ENCODE measurements at places on chromosomes 13 and 19.
A peak's percentile ranks its signal among the peaks of the same experiment; 100 is the strongest.

- no peak for DNase-seq
Observed at GRCh38 chr13:87981416-87981815, 310.2 kb downstream of the SLITRK5 start.

GRCh38 chr19:33641956-33642498 is 20.3 kb downstream of the CHST8 start:
- DNase-seq: no peak

- DNase-seq: no peak
Observed at GRCh38 chr13:50916701-50917184, 7.2 kb downstream of the RNASEH2B start.

- DNase-seq: no peak
Observed at GRCh38 chr13:38686577-38687245, at the start of gene FREM2. Gene FREM2 (plus strand): TSS chr13:38687077. CDS start chr13:38687345, 268 bp downstream.

- DNase-seq: no peak
Observed at GRCh38 chr13:44646044-44646443, 69.9 kb upstream of the TSC22D1 start.

DNA sequence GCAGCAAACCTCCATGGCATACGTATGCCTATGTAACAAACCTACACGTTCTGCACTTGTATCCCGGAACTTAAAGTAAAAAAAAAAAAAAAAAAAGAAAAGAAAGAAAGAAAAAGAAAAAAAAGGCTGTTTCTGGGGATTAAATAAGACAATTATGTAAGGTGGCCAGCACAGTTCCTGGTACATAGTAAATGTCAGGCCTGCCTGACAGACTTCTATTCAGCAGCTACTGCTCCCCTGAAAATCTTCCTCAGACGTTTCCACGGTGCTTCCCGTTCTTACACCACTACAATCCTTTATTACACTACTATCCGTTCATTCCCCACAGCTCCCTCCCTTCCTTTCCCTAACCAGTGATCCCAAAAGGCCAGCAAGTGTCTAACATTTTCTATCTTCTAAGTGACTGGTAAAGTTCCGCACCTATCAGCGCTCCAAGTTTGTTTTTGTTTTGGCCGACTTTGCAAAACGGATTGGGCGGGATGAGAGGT is 636 bp upstream of the RB1 start:
- DNase-seq: no peak

DNA sequence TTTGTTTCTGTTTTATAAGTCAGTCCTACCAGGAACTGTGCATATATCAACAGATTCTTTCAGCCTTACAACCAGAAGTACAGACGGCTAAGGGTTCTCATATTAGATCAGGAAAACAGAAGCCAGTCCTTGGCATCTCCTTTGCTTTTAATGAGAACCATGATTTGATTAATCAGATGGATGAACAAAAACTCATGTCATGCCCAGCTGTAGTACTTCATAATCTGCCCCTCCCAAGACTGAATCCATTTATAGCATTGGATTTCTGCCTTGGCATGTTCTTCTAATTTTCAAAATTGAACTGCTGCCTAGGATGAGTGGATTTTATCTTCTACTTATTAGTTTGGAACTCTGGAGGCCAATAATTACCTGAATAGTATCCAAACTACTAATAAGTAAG is 617.2 kb downstream of the SLITRK5 start:
- no peak for DNase-seq

DNA sequence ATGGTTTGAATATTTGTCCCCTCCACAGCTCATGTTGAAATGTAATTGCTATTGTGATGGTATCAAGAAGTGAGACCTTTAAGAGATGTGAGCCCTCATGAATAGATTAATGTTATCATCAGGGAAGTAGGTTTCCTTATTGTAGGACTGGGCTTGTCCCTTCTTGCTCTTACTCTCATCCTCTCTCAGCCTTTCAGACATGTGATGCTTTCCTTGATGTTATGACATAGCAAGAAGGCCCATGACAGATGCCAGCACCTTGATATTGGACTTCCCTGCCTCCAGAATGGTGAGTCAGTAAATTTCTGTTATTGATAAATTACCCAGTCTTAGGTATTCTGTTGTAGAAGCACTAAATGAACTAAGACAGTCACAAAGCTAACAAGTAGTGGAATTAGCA is 5.7 kb upstream of the ZMYM2 start:
- no peak for DNase-seq

DNA sequence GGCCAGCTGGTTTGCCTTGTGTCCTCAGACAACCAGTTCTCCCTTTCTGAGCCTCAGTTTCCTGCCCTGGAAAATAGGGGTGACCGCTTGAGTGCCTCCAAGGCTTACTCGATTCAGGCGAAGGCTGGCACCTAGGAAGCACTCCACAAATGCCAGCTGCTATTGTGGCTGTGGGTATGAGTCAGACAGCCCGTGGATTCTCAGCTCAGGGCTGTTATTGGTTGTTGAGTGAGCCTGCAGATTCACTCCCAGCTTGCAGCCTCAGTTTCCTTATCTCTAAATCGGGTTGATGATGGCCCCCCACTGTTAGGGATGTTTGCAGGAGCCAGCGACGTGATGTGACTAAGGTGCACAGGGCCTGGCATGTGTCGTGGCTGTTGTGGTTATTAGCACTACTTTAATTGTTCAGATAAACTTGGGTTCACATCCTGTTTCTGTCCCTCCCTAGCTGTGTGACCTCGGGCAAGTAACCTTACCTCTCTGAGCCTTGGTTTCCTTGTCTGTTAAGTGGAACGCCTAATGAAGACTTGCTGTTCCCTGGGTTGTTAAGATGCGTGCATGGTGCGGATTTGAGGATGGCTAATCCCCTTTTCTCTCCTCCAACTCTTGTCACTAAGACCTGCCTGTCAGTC is 2.4 kb downstream of the MARK4 start:
- DNase-seq: no peak

DNA sequence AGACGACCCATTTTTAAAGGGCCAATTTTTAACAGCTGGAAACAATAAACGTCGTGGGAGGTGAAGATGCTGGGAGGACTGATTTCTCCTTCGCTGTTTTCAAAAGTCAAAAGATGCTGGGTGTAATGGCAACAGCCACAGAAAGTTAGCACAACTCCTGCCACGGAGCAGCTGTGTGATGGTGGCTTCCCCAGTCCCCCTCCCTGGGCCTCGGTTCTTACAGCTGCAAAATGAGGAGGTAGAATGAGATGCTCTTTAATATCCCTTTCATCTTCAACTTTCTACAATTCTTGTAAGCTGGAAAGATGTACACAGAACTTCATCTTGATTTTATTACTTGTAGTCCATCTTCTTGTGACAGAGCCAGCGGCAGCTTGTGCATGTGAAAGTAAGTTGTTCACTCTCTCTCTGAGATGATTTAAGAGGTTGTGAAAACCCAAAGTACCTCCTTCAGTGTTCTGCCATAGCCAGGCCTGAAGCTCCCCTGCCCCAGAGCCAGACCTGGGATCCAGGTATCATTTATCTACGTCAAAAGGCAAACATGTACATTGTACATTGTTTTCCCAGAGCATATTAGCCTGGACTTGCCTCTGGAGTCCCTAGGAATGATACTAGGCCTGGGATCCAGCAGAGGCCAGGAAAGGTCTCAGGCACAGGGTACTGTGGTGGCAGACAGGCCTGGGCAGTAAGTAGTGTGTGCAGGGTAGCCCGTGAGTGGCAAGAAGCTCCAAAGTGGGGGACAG is 3.4 kb upstream of the UBE2L5 start:
- no peak for DNase-seq

DNA sequence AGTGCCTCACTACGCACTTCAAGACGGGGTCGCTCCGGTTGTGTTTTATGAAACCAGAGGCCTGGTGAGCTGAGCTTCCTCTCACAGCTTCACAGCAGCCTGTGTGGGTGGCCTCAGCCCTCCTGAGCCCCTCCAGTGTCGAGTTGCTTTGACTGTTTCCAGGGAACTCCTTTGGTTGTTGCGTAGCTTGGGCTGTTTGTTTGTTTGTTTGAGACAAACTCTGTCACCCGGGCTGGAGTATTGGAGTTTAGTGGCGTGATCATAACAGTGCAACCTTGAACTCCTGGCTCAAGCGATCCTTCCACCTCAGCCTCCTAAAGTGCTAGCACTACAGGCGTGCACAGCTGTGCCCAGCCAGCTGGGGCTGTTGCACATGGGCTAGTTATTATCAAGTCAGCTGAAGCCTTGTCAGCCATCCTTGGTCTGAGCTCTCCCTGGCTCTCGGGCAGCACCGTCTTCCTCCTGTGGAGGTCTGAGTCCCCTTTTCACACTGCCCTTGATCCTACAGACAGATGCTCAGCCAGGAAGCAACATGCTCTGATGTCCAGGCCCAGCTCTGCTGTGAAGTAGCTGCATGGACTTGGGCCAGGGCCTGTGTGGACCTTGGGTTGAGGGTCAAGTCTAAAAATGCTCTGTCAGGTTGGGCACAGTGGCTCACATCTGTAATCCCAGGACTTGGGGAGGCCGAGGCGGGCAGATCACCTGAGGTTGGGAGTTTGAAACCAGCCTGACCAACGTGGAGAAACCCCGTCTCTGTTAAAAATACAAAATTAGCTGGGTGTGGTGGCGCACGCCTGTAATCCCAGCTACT is 10.2 kb downstream of the DOT1L start:
- no peak for DNase-seq

GRCh38 chr19:33948651-33949335 is 152.1 kb downstream of the KCTD15 start:
- no peak for DNase-seq

DNA sequence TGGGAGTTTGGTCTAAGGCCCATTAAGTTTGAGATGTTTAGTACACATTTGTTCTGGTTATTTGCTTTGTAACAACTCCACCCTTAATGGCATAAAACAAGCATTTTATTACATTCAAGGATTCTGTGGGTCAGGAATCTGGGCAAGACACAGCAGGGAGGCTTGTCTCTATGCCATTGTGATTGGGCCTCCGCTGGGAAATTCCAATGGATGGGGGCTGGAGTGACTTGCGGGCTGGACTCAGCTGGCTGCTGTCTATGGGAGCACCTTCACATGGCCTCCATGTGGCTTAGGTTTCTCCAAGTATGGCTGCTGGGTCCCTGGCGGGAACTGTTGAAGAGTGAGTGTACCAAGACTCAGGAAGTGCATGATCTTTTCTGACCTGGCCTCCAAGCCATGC is 159.0 kb downstream of the PAN3 start:
- no peak for DNase-seq

GRCh38 chr13:19068691-19069090 is 112.9 kb downstream of the TUBA3C start:
- no peak for DNase-seq

DNA sequence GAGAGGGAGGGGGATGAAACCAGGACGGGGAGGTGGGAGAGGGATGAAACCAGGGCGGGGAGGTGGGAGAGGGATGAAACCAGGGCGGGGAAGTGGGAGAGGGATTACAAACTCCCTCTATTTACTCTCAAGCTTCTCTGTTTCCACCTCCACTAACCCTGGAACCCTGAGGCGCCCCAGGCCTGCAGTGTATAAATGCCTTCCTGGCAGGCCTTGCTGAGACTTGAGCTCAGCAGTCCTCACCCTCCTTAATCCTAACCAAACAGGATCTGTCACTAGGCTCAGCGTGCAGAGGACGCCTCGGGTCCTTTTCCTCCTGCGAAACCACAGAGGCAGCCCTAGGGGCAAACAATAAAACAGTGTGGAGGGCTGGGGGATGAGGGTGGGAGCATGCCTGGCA is 32.1 kb upstream of the OR1M1 start:
- no peak for DNase-seq

DNA sequence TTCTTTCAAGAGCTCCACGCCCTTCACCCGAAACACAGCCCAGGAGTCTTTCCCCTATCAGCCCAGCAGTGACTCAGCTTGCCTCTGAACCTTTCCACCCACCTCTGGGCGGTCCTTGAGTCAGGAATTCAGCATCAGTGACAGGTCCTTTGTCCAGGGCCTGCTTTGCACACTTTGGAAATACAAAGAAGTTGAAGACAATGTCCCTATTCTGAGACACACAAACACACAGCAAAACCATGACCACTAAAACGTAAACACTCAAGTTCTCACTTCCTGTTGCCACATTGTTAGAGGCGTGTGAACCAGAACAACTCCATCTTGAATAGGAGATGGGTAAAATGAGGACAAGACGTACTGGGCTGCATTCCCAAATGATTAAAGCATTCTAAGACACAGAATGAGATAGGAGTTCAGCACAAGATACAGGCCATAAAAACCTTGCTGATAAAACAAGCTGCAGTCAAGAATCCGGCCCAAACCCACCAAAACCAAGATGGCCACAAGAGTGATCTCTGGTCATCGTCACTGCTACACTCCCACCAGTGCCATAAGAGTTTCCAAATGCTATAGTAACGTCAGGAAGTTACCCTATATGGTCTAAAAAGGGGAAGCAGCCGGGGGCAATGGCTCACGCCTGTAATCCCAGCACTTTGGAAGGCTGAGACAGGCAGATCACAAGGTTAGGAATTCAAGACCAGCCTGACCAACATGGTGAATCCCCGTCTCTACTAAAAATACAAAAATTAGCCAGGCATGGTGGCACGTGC is 49.2 kb upstream of the ATP12A start:
- peak; percentile 31 for DNase-seq

GRCh38 chr19:35419046-35419445 is 29.0 kb upstream of the FFAR2 start:
- no peak for DNase-seq

- DNase-seq: no peak
Observed at GRCh38 chr13:37596805-37597204, 1.8 kb downstream of the POSTN start.

DNA sequence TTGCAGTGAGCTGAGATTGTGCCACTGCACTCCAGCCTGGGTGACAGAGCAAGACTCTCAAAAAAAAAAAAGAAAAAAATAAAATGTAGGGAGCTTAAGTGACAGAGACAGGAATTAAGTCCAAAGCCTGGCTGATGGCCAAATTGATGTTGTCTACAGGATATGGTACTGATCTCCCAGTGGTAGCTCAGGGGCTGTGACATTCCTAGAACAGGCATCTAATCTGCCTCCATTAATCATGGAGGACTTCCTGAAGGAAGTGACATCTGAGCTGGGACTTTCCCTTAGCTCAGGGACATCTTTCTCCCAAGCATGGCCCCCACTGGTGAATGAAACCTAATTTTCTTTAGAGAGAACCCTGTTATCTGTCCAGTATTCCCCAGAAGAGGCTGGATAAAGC is 11.4 kb upstream of the EDDM13 start:
- no peak for DNase-seq
